ENCODE measurements at places on chromosomes 7 and 10.

- DNase-seq, result no peak
Measured at GRCh38 chr10:126806498-126806897, 98.7 kb upstream of the DOCK1 start.

DNA sequence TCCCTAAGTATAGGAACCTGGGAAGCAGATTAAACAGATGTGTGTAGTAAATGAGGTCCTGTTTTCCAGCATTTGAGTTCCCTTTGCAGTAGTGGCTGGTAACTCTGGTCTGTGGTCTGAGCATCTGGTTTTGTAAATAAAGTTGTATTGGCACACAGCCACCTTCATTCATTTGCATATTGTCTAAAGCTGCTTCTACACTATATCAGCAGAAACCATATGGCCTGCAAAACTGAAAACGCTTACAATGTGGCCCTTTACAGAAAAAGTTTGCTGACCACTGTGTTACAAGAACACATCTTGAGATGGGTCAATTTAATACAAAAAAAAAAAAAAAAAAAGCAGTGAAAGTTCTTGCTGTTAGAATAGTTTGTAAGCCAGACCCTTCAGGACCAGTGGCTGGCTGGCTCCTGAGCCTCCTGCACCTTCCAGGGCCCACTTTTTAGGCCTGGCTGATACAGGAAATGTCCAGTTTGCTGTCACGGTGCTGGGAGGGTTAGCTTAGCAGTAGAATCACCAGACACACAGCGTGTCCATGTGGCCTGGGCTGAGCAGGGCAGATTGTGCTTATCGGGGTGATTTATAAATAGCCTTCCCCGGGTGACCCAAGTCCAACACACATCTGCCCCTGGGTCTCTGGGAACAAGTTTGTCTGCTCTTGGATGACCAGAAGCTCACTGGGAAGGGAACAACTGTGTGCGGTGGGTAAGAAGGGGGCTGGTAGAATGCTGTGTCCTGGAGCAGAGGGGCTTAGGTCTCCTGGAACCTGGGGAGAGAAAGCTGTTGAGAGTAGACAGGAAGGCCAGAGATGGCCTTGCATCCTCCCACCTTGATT, 1.4 kb downstream of the C10orf71 start:
- DNase-seq, result no peak

- DNase-seq, result no peak
Measured at GRCh38 chr10:28387140-28387539, 84.3 kb upstream of the MPP7 start.

- DNase-seq, result no peak
Measured at GRCh38 chr7:24827027-24827426, 69.8 kb upstream of the GSDME start.

- no peak for DNase-seq
Measured at GRCh38 chr7:30970074-30970473, 6.3 kb downstream of the GHRHR start.

DNA sequence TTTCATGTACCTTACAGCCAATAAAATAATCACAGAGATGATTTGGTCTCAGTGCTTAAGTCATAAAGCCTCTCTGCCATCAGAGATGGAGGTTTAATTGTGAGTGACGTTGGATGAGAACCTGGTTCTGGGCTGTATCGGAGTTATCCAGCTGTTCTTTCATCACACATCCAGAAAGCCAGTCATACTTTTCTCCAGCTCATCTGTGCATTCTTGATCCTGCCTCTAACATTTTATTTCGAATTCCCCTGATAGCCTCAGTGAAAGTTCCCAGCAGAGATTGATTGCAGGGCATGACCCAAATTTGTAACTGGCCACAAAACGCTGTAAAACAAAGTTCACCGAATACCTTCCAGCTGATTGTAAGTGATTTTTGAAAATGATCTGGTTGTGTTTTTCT, 212.6 kb upstream of the HABP2 start:
- DNase-seq, result no peak

DNA sequence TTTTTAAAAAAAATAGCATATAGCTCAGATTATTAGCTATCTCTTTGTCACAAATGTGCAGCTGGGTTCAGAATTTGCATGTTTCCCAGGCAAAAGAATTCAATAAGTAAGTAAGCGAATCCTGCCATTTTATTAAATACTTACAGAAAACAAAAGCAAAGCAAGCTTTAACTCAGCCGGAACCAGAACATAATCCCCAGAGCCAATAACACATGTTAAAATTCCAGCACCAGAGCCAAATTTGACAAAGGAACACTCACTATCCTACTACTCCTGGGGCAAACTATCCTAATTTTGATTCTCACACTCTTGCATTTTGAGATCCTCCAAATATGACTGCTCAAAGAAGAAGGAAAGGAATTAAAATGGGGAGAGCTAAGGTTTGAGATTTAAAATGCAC, 32.6 kb downstream of the LRRTM3 start:
- DNase-seq, result no peak

DNA sequence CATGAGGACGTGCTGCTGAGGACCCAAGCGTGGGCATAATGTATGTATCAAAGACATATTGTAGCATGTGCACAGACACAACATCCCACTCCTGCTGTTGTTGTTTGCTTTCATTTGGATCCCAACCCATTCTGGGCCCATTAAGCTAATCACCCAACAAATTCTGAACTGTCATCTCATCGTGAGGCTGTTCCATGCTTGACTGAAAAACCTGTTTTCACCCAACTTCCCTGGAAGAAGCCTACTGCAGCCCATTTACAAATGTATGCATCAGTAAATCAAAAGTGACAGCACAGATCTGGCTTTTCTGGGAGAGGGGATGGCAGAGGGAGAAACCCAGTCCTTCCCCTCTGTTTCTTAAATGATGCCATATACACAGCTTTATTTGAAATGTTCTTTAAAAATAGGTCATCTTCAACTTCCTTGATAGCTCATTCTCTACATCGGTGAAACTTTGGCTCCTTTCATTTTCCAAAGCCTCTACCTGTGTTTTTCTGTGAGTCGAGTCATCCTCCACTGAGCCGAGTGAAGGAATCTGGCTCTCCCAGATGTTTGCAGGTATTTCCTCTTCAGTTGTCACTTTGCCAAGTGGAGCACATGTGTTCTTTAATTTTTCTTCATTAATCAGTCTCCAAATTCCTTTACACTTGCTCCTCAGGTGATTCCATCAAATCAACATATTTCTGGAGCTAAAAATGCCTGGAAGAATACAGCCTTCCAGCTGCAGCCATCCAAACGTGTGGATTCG, 151.8 kb downstream of the CHN2 start:
- no peak for DNase-seq

DNA sequence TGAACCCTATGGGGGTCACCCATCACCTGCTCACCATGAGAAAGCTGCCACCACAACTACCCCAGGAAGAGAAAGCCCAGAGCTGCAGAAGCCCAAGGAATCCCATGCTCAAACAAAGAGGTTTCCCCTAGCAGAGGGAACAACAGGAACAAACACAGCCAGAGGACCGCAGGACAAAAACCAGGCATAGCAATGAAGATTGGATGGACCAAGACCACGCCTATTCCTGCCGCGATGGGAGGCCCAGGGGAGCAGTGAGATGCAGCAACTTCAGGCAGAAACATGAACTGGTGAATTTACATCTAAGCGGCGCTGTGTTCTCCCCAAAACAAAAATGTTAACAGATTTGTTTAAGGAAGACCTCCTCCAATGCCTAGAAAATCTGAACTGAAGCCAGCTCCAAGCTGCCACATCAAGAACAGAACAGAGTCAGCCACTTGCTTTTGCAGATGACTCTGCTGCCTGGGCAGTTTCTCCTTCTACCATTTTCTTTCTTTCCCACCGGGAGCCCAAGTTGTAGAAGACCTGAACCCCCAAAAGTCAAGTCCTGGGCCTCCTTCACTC, 134.2 kb upstream of the NEBL start:
- DNase-seq, result no peak

GRCh38 chr10:6398399-6398798, 181.7 kb downstream of the PRKCQ start:
- no peak for DNase-seq

DNA sequence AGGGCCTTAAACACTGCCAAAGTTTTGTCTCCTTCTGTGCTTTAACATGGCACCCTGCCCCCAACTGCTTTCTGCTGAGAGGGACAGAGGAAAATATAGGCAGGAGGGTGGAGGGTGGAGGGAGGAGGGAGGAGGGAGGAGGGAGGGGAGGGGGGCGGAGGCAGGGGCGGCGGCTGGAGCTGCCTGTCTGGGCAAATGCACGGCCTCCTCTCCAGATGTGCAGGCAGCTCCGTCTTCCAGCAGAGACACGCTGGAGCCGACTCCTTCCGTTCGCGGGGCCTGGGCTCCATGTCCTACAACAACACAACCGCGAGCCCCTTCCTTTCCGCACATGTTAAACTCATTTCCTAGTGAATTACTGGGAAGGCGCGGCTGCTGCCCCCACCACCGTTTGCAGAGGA, 14.2 kb downstream of the EBF3 start:
- DNase-seq, result no peak

GRCh38 chr7:2445898-2446555, 30.2 kb downstream of the GRIFIN start:
- DNase-seq, result no peak

- DNase-seq, result no peak
Measured at GRCh38 chr10:75353183-75353582, 48.4 kb downstream of the ZNF503 start.

DNA sequence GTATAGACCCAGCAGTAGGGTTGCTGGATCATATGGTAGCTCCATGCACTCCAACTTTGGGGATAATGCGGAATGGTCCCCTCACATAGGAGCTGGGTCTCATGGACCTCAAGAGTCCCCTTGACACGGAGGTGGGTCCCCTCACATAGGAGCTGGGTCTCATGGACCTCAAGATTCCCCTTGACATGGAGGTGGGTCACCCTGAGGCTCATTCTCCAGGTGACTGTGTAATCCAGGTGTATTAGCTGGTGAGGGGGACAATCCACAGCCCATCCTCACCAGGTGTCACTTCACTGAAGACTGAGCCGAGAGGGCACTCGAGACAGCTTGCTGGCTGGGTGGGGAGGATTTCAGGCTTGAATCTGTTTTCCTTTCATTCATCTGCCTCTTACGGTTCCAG, 121.9 kb downstream of the PTPN20 start:
- DNase-seq, result no peak

- no peak for DNase-seq
Measured at GRCh38 chr10:72075376-72076115, 12.8 kb downstream of the SPOCK2 start.

DNA sequence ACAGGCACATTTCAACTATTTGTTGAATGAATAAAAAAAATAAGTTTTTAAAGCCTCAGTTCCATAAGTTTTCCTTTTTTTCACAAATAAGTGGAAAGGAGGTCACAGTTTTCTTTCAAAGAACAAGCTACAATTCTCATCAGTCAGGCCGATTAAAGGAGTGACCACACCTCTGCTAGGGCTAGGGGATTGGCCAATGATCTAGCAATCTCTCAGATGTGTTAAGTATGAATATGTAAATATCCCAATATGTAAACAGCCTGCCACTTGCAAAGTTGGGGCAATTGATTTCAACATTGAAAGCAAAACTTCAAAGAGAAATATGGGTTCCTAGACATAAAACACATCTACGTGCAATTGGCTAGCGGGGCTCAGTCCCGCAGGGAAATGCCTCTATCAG, 614.9 kb downstream of the KCNMA1 start:
- no peak for DNase-seq

- no peak for DNase-seq
Measured at GRCh38 chr7:3135626-3136025, 92.0 kb upstream of the CARD11 start.

DNA sequence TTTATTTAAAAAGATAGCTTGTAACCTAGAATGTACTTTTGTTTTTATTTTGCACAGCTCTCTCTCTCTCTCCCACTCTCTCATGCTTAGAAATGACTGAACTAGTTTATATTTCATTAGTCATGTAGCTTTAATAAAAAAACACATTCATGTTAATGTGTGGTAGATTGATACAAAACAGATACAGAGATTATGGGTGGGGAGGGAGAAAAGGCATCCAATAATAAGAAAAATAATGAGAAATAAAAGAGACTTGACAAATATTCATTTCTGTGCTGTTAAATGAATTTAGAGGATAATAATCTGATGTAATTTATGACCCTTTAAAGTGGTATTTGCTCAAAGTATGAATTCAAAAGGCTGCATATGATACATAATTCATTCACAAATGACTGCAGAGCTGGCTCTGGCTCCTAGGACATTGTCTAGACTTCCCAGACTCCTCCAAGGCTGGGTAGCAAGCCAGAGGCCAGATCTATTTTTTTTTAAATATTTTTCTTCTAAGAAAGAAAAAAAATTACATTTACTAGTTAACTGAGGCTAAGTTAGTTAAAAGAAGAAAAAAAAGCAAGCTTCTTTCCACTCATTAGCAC, 105.7 kb upstream of the DNAJB12 start:
- no peak for DNase-seq

GRCh38 chr10:106746868-106747267, 417.6 kb downstream of the SORCS1 start:
- no peak for DNase-seq

- DNase-seq, result peak; percentile 57
Measured at GRCh38 chr10:88879534-88880281, at the start of gene STAMBPL1. TSS of gene STAMBPL1 (plus strand) at chr10:88880245. CDS start at chr10:88901709, 21,464 bp downstream.

GRCh38 chr7:22653951-22654350, 73.0 kb upstream of the IL6 start:
- DNase-seq, result no peak

DNA sequence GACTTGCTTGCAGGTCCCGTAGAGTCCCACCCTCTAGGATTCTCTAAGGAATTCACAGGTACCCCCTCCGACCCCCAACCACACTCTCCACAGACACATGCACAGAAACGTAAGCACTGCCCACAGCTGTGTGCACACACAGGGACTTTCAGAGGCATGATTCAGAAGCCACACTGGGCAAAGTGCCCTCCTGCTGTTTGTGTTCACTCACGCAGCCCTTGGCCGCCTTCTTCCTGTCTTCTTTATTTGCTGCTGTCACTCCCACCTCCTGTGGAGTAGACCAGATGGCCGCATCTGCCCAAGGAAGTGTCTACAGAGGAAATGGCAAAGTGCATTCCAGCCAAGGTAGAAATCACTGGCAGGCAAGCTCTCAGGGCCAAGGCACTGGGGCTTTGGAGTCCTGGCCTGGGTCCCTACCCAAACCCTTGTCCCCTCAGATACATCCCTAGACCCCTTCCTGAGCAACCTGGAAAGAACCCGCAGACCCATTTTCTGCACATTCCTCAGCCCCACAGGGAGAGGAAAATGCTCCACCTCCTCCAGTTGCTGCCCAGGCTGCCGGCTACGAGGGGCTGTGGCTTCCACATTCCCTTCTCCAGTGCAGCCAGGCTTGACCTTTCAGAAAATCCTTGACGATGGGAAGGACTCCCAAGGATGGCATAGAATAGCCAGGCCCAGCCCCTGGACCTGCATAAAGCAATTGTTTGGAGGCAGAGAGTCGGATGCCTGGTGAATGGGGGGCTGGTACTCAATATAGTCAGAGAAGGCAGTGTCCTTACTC, 21.6 kb upstream of the GIMAP8 start:
- no peak for DNase-seq

Measured in CD4-positive, alpha-beta T cell treated with Interleukin-15 for 1 hour (primary cell).